ENCODE measurements at places on chromosomes 16 and 17.

GRCh38 chr16:3095869-3096268 is 3.2 kb downstream of the ZSCAN10 start:
- DNase-seq: peak; percentile 55

- DNase-seq: no peak
These were observed 93.1 kb upstream of the TMEM97 start for GRCh38 chr17:28225867-28226266.

GRCh38 chr16:30797670-30798309 is 10.8 kb upstream of the ZNF629 start:
- DNase-seq: no peak

GRCh38 chr17:13490906-13491482 is 110.7 kb downstream of the HS3ST3A1 start:
- DNase-seq: no peak

GRCh38 chr17:14510136-14510535 is 209.3 kb downstream of the HS3ST3B1 start:
- no peak for DNase-seq

GRCh38 chr17:36877771-36878170 is 59.5 kb upstream of the LHX1 start:
- no peak for DNase-seq

GRCh38 chr17:38509772-38510420 is 81.6 kb downstream of the ARHGAP23 start:
- no peak for DNase-seq

DNA sequence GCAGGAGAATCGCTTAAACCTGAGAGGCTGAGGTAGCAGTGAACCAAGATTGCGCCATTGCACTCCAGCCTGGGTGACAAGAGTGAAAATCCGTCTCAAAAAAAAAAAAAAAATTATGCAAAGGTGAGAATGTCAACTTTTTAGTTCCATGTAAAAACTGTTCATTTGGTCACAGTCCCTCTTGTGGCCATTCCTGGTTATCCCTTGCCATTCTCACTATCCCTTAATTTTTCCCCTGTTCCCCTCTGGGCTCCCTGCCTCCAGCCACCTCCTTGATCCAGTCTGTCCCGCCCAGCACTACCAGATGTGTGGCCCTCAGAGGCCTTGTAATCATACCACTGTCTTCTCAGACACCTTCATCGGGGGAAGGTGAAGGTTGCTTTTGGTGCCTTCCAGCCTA is 23.4 kb downstream of the DCAF7 start:
- peak; percentile 21 for DNase-seq

GRCh38 chr16:88642881-88643643 is 4.7 kb downstream of the IL17C start:
- DNase-seq: no peak

DNA sequence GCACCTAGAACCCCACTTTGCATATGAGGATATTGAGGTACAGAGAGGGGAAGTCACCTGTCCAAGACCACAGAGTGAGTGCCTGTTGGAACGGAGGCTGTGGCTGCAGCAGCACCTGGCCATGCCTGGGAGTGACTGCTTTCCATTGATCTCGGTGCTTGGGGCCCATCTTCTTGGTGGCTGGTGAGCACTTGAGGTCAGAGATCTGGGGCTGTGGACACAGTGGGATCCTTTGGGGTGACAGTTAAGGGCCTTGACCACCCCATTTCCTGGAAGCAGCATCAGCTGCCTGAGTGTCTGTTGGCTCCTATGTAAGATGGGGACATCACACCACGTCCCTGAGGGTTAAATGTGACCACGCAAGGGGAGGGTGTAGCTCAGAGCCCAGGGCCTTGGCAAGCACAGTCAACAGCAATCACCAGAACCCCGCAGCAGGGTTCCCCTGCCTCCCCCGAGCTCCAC is 111.7 kb downstream of the IRF8 start:
- no peak for DNase-seq

GRCh38 chr17:40290629-40291280 is 3.1 kb downstream of the CDC6 start:
- peak; percentile 92 for DNase-seq

GRCh38 chr16:68460067-68460466 is 11.8 kb upstream of the SMPD3 start:
- DNase-seq: no peak

DNA sequence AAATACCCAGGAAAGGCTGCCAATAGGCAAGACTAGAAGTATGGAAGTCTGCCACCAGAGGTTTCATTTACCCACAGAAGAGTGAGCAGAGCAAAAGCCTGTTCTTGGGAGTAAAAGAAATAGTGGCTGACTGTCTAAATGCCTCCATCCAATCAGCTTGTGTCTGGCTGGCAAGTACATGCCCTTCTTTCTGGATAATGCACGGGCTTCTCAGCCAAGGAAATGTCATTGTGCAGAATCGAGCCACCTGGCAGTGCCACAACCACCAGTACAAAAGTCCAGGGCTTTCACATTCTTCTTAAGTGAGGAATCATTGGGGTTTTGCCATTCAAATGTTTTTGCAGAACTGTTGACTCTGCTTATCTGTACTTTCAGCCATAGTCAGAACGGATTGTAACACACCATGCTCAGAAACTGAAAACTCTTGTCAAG is 10.1 kb upstream of the ERCC4 start:
- no peak for DNase-seq

DNA sequence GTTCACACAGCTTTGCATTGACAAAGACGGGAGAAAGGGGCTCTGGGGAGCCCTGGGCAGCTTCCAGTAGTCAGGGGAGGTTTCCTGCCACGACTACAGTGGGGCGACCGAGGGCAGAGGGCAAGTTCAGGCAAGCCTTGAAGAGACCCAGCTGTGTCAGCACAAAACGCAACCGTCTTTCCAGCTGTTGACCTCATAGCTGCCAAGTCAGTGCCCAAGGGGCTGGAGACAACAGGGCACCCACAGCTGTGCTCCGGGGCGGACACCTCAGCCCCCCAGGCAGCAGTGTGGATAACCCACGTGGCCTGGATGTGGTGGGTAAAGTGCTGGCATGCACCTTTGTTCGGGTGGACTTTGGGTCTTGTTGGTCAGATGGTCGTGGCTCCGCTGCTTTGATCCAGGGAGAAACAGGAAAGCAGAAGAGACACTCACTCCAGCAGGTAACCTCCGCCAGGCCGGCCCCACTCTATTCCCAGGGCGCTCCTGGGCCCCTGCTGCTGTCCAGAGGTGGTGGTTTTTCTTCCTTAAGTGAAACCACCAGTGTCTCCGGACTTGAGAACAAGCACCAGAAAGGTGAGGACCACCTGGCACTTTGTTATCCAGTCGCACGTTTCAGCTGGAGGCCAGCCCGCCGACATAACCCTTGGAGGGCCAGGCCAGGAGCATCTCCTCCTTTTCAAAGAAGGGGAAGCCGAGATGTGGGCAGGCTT is 17.6 kb upstream of the CBX2 start:
- no peak for DNase-seq

DNA sequence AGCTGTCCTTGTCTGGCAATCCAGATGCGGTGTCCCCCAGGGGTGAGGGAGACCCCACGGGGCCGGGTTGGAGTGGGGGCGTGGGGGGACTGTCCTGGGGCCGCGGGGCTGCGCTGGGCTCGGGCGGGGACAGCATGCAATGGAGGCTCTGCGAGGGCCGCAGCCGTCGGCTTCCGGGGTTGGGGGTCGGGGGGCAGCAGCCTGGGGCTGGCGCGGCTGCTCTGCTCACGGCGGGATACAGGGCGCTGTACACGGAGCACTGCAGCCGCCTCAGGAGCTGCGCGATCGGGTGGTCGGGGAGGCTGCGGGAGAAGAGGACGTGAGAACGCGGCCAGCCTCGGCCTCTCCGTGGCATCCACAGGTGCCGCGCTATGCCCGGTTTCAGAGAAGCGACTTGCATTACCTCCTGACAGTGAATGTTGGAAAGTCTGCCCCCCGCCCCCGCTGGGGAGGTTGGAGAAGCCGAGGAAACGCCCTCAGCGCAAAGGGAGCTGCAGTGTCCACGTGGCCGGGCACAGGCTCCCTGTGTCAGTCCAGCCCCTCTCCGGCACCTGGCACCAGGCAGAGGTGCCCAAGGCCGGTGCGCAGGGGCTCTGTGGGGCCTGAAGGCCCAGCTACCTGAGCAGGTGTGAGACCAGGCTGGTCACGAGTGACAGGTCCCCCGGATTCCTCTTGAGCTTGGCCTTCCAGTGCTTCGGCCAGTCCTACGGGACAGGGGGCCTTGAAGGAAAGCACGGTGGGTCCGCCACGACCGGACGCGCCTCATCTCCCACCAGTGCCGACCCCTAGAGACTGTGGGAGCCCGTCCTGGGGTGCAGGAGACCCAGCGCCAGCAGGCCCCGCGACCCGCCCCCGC is 9.4 kb upstream of the SPATA2L start:
- DNase-seq: no peak

GRCh38 chr17:33086041-33086440 is 94.4 kb downstream of the SPACA3 start:
- DNase-seq: no peak

DNA sequence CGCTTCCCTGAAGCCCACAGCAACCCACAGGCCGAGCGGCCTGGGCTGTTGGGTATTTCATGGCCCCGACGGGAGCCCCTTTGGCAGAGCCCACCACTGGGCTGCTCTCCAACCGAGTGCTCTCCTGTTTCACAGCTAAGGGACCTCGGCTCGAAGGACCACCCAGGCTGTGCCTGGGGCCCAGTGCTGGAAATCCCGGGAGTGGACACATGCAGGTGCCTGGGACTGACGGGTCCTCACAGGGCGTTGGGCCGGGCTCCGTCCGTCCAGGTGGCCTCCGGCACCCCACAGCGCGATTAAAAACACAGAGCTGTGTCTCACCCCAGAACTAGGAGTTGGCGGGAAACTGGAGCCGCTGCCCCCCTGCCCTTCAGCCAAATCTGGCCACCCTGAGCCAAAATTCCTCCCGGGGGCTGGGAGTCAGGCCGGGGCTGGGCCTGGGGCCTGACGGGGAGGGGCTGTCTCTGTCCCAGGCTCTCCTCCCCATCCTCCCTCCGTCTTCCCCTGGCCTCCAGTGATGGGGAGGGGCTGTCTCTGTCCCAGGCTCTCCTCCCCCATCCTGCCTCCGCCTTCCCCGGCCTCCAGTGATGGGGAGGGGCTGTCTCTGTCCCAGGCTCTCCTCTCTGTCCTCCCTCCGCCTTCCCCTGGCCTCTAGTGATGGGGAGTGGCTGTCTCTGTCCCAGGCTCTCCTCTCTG is 14.1 kb downstream of the UTS2R start:
- no peak for DNase-seq

GRCh38 chr17:35931794-35932425 is 1.3 kb upstream of the RDM1 start:
- DNase-seq: peak; percentile 9

DNA sequence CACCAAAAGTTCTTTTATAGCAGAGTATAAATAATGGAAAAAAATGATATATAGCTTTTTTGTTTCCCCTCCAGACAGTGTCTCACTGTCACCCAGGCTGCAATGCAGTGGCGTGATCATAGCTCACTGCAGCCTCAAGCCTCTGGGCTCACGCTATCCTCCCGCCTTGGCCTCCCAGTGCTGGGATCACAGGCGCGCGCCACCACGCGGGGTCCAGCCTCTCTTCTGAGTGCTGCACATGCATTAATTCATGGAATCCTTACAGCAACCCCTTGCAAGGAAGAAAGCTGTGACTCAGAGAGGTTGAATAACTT is 18.0 kb upstream of the ZNF629 start:
- no peak for DNase-seq

Data from dermis blood vessel endothelial cell (primary cell).